Osteoblast (primary cell): ENCODE measurements at places on chromosomes 11 and 22.

- H3K4me1 ChIP-seq: peaks cover 39% of the 10 kb centered on the region
- peaks cover 57% of the 10 kb centered on the region for H3K36me3 ChIP-seq
- no peak for DNase-seq
- H3K27ac ChIP-seq: peak overlapping the region; percentile 90
- H3K4me3 ChIP-seq: no peak overlapping the region
Observed at GRCh38 chr22:23824476-23825245, 14.1 kb downstream of the DERL3 start.

GRCh38 chr11:8720352-8720751 is 37.8 kb downstream of the RPL27A start:
- peak overlapping the region; percentile 91 for H3K27ac ChIP-seq
- no peak overlapping the region for H3K4me3 ChIP-seq
- H3K36me3 ChIP-seq: peaks cover 12% of the 10 kb centered on the region
- peak; percentile 74 for DNase-seq
- H3K4me1 ChIP-seq: peaks cover 46% of the 10 kb centered on the region

- no peaks in the 10 kb centered on the region for H3K4me1 ChIP-seq
- no peak overlapping the region for H3K27ac ChIP-seq
- no peaks in the 10 kb centered on the region for H3K27me3 ChIP-seq
- no peak for DNase-seq
- H3K36me3 ChIP-seq: no peaks in the 10 kb centered on the region
Observed at GRCh38 chr11:105754716-105755115, 144.8 kb downstream of the GRIA4 start.

GRCh38 chr11:62817129-62817528 is 11.9 kb upstream of the NXF1 start:
- H3K27ac ChIP-seq: no peak overlapping the region

- H3K4me1 ChIP-seq: peaks cover 30% of the 10 kb centered on the region
- H3K27ac ChIP-seq: peak overlapping the region; percentile 25
- H3K4me3 ChIP-seq: no peak overlapping the region
Observed at GRCh38 chr11:96065379-96065778, 141.5 kb upstream of the MTMR2 start.

DNA sequence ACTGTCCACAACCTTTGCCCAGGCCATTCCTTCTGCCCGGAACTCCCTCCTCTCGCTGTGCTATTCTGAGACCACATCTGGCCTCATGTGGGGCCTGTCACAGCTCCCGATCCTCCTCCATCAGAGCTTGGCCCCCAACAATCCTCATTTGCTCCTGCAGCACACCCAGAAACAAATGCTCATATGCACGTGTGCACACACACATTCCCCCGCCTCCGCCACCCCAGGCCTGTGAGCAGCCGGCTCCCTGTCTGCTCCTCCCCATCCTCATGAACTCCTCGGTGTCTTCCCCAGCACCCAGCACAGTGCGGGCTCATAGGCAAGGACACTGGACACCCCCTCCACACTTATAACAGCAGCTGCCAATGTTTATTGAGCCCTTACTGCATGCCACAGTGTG is 29.7 kb upstream of the PICK1 start:
- H3K4me1 ChIP-seq: peaks cover 10% of the 10 kb centered on the region
- H3K27me3 ChIP-seq: peaks cover 6% of the 10 kb centered on the region
- no peak overlapping the region for H3K27ac ChIP-seq
- no peaks in the 10 kb centered on the region for H3K36me3 ChIP-seq
- H3K4me3 ChIP-seq: no peak overlapping the region

DNA sequence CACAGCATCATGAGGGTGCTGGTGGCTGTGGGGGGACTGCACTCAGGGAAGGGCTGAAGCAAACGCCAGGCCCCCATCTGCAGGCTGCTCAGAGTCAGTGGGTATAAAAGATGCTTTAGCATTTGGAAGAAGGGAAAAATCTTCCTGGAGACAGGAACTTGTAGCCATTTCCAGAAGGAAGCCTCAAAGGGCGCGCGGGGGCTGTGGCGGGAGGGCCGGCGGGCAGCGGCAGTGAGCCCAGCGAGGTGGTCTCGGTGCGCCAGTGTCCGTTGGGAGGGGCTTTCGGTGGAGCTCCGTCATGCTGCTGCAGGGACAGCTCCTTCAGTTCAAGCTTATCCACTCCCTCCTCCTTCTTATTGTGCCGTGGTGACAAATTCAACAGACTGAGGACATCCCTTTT is 63.0 kb upstream of the PITPNB start:
- no peak overlapping the region for H3K4me3 ChIP-seq
- no peak for DNase-seq
- no peak overlapping the region for H3K27ac ChIP-seq
- peaks cover 2% of the 10 kb centered on the region for H3K4me1 ChIP-seq
- H3K36me3 ChIP-seq: peaks cover 9% of the 10 kb centered on the region
